Stimulated activated CD4-positive, alpha-beta T cell treated with anti-CD3 and anti-CD28 coated beads, Interleukin-2, amount 100 ng/mL, for 24 hours (primary cell): ENCODE measurements at places on chromosomes 13 and 19.

- DNase-seq, result no peak
Observed at GRCh38 chr19:821231-821824, 427 bp downstream of the PLPPR3 start.

- no peak for DNase-seq
Observed at GRCh38 chr13:45166858-45167257, 34.0 kb downstream of the KCTD4 start.

DNA sequence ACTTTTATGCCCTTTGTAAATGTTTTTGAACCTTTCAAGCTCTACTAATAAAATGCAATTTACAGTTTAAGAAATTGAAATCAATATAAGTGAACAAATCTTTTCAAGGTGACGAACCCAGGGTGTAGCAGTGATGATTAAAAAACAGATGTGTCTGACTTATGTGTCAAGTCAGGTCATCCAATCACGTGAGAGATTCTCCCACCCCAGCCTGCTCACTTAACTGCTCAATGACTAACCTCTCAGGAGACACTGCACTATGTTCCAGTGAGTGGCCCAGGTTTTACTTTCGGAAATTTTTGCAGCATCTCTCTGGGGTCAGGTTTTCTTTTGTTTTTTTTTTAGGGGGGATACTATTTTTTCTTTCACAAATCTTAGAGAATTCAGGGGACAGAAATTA lies 60.7 kb downstream of the ZNF429 start:
- DNase-seq, result peak; percentile 14

DNA sequence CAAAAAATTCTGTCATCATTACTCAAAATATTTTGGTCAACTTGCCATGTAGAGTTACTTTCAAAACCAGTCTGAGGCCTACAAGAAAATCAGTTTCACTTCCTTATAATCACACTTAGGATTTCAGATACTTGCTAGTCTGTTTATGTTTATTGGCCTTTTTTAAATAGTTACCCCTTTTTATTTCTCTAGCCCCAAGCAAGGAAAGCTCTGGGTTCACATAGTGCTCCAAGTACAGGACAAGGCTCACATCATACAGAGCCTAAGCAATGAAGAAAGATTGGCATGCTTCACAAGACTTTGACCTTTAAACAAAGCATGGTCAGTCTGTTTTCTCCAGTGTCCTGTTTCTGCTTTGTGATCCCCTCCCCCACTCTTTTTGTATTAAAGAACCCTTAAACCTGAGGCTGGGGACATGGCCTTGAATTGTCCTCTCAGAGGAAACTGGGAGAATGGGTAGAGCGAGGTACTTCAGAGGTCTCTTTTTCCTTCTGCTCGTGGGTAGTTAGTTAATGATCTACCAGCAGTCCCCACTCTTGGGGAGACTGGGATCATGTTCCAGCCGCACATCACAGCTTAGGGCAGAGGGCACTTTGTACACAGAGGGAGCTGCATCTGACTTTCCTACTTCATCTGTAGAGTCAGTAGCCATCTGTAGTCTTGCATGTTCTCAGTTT lies 30.7 kb downstream of the CEACAM1 start:
- DNase-seq, result no peak

GRCh38 chr13:42239644-42240043 lies 32.3 kb upstream of the AKAP11 start:
- DNase-seq, result no peak

GRCh38 chr19:4557971-4558941 lies 1.2 kb downstream of the SEMA6B start:
- DNase-seq, result peak; percentile 44

GRCh38 chr19:37906869-37907734 lies at the start of gene SIPA1L3:
Gene SIPA1L3, plus strand, starts transcription at chr19:37907208. Its CDS starts 174,358 bp downstream, at chr19:38081566.
- DNase-seq, result peak; percentile 93

DNA sequence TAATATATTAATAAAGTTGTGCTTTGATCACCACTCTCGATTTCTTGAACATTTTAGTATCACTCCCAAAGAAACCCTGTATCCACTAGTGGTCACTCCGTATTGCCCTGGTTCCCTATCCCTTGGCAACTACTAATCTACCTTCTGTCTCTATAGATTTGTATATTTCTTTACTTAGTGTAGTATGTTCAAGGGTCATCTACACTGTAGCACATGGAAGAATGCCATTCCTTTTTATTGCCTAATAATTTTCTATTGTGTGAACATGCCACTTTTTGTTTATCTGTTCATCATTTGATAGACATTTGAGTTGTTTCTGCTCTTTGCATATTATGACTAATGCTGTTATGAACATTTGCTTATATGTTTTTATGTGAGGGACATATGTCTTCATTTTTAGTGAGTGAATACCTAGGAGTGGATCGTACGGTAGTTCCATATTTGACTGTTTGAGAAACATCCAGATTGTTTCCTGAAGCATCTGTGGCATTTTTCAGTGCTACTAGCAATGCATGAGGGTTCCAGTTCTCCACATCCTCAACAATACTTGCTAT lies 254.0 kb downstream of the GPC6 start:
- no peak for DNase-seq

DNA sequence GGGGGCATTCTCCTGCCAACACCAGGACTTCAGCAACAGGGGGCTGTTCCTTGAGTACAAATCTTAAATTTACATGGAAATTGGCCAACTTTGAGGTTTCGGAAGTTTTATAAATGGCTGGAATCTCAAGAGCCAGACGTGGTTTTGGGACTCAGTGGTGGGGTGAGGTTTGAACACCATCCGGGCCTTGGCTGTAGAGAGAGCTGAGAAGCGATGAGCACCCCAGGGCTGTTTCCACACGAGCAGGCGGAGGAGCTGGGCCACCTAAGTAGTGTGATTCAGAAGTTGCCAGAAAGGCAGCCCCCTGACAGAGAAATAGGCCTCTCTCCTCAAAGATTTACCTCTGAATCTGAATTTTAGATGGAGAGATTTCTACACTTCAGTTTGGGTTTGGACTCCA lies 89.0 kb downstream of the FGF9 start:
- DNase-seq, result no peak

- no peak for DNase-seq
Observed at GRCh38 chr13:42696191-42696590, 85.2 kb upstream of the FAM216B start.

GRCh38 chr13:108345016-108345415 lies 75.5 kb downstream of the TNFSF13B start:
- DNase-seq, result no peak

GRCh38 chr19:46698395-46699321 lies 18.3 kb downstream of the PRKD2 start:
- DNase-seq, result no peak

- peak; percentile 57 for DNase-seq
Observed at GRCh38 chr13:24270639-24271141, 38.7 kb upstream of the C1QTNF9 start.

DNA sequence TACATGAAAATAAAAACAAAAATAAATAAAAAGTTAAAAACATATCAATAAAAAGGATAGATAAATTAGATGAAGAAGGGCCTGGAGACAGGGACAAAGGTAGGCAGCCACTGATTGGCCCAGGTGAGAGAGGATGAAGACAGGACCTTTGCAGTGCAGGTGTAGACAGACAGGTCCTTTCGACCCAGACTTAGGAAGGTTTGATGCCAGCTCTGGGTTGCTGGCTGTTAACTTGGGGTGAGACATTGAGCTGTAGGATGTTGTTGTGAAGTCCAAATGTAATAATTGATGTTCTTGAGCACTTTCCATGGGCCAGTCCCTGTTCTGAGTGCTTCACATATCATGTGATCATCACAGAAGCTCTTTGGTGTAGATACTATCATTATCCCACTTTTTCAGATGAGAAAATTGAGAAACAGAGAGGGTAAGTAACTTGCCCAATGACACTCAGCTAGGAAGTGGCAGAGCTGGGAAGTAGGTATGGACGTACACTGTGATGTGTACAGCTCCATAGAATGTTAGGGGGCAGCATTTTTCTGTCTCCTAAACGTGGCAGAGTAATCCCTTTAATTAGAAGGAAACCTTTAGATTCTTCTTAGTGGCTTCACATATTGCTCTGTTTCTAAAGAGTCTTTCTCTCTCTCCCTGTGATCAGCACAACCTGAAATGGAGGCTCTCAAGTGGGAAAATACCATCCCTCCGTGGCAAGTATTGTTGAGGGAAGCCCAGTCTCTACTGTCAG lies 76.0 kb upstream of the STK24 start:
- DNase-seq, result no peak

- DNase-seq, result peak; percentile 42
Observed at GRCh38 chr19:29576761-29577648, 29.1 kb upstream of the POP4 start.
